ENCODE measurements at places on chromosomes 7 and 10.

- no peak for DNase-seq
Observed at GRCh38 chr10:124116771-124117510, 23.5 kb upstream of the CHST15 start.

DNA sequence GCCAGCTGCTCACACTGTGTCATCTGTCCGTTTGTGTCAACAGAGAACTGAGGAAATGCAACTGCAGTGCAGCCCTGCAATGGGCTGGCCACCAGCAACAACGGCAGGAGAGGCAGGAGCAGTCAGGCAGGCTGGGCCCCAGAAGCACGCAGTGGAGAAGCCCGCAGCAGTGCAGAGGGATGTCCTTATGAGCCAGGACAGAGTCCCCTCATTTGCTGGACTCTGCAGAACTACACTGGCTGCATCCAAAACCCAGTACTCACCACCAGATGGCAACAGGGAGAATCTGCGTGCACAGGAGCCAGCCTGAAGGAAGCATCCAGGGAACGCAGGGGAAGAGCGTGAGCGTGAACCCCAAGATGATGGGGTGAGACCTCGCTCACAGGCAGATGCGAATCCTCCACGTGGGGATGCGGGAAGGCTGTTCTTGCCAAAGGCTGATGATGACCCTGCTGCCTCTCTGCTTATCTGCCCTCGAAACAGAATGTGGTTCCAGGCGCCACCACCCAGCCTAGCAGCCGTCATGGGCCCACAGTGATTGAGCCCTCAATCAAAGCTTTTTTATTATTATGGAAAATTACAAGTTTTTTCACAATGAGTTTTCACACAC is 232.1 kb downstream of the PTPRN2 start:
- no peak for DNase-seq

DNA sequence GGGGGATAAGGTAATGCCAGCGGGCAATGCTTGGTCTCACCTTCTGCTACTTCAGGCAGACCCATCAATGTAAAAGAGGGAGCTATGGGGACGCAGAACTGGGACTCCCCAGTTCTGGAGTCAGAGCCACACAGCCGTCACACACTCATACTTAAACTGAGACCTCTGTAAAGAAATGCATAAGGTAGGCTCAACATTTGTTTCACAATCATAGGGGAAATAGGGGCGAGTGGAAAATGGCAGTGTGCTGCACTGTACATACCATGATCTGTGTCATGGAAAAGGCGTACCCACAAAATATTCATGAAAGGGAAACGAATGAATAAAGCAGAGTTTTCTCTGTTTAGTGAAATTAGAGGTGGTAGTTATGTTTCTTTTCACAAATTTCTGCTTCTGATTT is 318.0 kb upstream of the NPVF start:
- DNase-seq, result no peak

- no peak for DNase-seq
Observed at GRCh38 chr10:122464250-122464510, 2.8 kb downstream of the HTRA1 start.

- no peak for DNase-seq
Observed at GRCh38 chr7:43768201-43768886, 9.9 kb downstream of the BLVRA start.

- DNase-seq, result no peak
Observed at GRCh38 chr7:94609561-94609960, 46.4 kb downstream of the SGCE start.

- DNase-seq, result peak; percentile 45
Observed at GRCh38 chr7:38660427-38661099, 29.4 kb upstream of the AMPH start.

- no peak for DNase-seq
Observed at GRCh38 chr7:36651404-36651803, 72.9 kb downstream of the AOAH start.

DNA sequence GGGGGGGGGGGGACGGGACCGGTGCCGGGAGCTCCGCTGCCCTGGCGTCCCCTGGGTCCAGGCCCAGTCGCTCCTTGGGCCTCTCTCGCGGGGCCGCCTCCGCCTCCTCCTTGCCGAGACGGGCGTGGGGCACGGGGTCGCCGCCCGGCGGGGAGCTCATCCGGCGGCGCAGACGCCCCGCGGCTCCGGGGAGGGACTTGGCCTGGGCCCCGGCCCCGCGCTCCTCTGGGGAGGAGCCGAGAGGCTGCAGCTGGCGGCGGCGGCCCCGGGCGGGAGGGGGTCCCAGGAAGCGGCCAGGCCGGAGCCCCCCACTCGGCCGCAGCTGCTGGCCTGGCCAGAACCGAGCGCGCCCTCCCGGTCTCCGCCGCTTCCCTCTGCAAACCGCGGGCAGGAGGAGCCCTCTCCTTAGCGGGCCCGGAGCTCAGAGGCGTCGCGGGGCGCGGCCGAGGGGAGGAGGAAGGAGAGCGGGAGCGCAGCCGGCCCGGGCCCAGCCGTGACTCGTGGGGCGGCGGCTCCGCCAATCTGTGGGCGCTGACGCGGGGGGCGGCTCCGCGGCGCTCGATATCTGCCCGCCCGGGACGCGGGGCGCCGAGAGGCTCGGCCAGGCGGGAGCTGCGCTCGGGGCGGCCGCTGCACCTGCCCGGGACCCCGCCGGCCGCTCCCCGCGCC is at the start of gene FAM20C:
Gene FAM20C, plus strand, starts transcription at position 591 of the 669 bp plus-strand sequence. CDS start 629 bp downstream, outside the sequence.
- peak; percentile 93 for DNase-seq

DNA sequence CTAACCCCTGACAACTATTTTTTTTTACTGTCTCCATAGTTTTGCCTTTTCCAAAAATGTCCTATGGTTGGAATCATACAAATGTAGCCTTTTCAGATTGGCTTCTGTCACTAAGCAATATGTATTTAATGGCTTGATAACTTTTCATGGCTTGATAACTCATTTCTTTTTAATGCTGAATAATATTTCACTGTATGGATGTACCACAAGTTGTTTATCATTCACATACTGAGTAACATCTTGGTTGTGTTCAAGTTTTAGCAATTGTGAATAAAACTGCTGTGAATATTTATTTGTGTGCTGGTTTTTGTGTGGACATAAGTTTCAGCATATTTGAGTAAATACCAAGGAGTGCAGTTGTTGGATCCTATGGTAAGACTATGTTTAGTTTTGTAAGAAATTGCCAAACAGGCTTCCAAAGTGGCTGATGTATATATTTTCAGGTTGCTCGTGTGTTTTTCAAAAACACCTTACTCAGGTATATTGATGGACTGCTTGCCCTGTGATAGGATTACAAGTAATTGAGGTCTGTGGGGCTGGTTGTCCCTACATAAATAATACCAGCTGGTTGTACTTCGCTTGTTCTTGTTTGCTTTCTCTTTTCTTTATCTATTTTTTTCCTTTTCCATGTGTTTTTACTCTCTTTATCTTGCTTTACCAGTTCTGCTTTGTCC is 23.0 kb downstream of the NRF1 start:
- no peak for DNase-seq

DNA sequence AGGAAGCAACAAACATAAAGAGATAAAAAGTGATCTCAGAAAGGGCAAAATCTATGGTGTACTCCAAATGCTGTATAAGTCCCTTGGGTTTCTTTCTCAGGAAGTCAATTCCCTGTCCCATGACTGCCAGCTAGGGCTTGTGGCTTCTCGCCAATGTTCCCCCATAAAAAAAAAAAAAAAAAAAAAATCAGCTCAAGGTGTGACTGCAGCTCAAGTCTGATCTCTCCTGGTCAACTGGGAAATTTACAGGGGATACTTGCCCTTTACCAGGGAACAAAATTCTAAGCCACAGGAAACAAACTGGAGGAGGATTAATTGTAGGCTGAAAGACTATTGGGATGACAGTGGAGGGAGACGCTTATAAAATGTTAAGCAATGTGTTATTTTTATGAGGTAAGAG is 76.0 kb downstream of the PCGF5 start:
- DNase-seq, result no peak

DNA sequence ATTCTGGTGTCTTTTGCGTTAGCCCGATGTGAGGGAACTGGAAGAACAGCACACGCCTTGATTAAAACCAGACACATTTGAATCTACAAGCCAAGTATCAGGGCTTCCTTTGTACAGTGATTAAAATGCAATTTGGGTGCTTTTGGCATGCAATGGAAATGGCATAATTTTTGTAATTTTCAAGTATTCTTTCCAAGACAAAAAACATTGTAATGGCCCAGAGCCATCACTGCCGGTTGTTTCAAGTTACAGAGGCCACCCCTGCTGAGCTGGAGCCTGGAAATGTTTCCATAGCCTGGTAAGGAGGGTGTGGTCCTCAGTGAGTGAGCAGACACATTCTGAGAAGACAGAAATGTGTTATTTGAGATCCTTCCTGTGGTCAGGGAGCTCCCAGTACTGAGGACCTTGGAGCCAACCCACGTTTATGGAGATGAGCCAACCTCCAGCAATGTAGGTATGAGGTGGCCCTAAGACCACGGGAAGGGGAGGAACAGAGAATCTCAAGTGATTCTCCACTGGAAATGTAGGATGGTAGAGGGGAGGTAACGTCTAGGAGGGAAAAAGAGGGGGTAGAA is 20.9 kb downstream of the TEX36 start:
- peak; percentile 70 for DNase-seq

DNA sequence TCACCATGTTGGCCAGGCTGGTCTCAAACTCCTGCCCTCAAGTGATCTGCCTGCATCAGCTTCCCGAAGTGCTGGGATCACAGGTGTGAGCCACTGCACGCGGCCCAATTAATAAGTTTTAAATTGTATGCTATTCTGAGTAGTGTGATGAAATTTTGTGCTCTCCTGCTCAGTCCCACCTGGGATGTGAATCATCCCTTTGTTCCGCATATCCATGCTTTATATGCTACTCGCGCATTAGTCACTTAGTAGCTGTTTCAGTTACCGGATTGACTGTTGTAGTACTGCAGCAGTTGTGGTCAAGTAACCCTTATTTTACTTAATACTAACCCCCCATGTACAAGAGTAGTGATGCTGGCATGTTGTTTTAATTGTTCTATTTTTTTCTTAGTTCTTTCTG is 47.3 kb upstream of the OIT3 start:
- no peak for DNase-seq

DNA sequence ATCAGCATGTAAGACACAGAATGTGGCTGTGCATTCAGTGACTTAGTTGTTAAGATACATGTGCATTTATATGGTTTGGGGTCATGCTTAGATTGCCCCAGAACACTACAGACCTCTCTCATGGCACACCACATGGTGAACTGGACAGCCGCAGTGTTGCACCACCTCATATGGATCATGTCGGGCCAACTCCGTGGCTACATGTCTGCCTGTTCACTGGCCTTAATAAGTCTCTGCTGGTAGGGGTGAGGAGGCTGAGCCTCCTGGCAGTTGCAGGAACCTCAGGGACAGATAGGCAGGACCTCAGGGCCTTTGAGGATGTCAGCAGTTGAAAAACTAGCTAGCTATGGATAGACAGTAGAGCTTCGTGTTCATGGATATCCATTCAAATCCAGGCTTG is 751.0 kb downstream of the GRID1 start:
- no peak for DNase-seq

- peak; percentile 75 for DNase-seq
Observed at GRCh38 chr10:69912589-69912988, 110.9 kb downstream of the COL13A1 start.
